Posterior vena cava (tissue), 2 donors: ENCODE measurements at places on chromosomes 1 and 21.

- no peak for DNase-seq
These were observed 89.0 kb upstream of the RAVER2 start for GRCh38 chr1:64655861-64656260.

GRCh38 chr1:205650241-205650640, 18.4 kb upstream of the ELK4 start:
- DNase-seq = no peak

- no peak for DNase-seq
These were observed 53.6 kb upstream of the A3GALT2 start for GRCh38 chr1:33374336-33375105.

DNA sequence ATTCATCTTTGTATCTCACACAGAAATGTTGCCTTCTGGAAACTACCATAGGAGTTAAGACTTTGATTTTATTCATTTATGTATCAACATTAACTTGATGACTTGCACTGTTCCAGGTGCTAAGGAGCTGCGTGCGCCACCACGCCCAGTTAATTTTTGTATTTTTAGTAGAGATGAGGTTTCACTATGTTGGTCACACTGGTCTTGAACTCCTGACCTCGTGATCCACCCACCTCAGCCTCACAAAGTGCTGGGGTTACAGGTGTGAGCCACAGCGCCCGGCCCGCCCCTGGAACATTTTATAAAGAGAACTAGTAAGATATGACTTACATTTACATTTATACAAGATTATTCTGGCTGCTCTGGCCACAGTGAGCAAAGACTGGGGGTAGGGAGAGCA, 252.2 kb downstream of the FAF1 start:
- DNase-seq = no peak

DNA sequence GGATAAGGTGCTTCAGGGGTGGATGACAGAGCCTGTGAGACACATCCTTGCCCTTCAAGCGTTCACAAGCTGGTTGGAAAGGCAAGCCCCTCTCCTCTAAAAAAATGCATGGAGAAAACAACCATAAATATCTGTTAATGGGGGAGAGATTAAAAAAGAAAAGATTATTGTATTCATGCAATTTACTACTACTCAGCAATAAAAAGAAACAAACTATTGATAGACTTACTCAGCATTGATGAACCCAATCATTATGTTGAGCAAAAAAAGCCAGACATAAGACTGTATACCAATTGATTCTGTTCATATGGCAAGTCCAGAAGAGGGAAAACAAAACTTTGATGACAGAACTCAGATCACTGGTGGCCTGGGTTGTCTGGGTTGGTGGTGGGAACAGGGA, 138.7 kb upstream of the IRF2BP2 start:
- no peak for DNase-seq

DNA sequence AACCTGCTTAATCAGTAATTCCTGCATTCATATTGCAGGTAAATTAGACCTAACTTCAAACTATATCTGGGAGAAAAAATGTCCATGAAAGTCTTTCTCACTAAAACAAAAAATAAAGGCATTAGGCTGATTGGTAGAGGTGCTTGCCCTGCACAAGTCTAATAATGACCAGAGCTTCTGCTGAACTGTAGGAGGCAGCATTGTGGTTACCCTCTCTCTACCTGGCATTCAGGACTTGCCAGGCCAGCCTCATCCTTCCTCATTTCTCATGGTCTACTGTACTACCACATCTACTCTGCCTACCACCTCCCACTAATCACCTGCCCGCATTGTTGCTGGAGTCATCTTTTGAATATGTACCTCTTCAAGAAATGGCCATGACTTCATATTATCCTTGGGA, 60.8 kb upstream of the KRTAP11-1 start:
- DNase-seq = no peak

DNA sequence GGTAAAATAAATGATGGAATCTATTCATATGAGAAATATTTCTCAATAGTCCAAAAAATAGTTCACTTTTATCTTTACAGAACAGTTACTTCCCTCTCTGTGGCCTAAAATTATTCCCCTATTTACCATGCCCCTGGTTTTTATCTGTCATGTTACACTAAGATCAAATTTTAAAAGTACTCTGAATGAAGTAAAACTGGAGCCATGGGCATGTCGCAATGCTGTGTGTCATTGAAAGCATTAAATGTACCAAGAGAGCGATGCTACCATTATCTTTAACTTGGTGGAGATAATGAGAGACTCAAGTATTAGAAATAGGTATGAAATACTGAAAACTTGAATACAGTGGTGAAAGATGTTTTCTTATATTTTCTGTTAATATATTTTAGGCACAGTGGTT, 146.2 kb downstream of the KCNT2 start:
- no peak for DNase-seq

DNA sequence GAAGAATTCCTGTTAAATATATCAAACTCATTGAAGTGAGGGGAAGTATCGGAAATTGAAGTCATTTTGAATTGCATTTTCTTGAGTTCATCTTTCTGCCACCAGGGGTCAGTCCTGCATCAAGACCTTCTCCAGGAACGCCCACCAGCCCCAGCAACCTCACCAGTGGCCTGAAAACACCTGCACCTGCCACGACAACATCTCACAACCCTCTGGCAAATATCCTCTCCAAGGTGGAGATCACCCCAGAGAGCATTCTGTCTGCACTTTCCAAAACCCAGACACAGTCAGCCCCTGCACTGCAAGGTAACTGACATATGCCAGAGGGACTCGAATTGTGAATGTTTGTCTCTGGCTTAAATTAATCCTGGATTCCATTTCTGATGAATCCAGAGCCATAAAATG, 22.8 kb upstream of the TARS2 start:
- DNase-seq = no peak

DNA sequence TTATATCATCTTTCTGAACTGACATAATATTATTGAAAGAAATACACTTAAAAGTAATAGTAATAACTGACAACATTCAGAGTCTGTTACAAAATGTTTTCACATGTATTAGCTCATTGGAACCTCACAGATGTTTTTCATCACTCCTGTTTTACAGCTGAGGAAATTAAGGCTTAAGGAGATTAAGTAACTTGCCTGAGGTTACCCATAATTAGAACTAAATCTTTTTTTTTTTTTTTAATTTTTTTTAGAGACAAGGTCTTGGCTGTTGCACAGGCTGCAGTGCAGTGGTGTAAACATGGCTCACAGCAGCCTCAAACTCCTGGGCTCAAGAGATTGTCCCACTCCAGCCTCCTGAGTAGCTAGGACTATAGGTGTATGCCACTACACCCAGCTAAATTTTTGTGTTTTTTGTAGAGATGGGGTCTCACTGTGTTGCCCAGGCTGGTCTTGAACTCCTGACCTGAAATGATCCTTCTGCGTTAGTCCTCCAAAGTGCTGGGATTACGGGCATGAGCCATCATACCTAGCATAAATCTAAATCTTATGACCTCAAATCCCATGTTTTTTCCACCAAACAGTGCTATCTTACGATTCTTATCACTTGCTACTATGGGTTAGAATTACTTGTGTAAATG, 64.7 kb upstream of the MACF1 start:
- no peak for DNase-seq

- no peak for DNase-seq
These were observed 762.9 kb downstream of the LTN1 start for GRCh38 chr21:28229814-28230213.

DNA sequence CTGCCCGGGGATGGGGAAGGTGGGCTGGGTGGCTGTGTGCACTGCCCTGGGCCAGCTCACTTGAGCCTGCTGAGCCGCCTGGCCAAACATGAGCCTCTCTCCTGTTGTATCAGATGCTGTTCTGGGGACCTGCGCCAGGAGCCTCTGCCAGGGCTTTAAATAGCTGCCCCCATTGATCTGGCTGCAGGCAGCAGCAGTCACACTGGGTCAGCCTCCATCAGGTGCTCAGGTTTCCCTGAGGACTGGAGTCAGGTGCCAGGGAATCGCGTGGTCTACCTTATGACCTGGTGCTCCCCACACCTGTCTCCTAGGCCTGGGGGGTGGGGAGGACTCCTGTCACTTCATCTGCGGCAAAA, 700 bp upstream of the CCDC28B start:
- peak; percentile 87 for DNase-seq

GRCh38 chr1:197269053-197269452, 1.0 kb downstream of the CRB1 start:
- no peak for DNase-seq

DNA sequence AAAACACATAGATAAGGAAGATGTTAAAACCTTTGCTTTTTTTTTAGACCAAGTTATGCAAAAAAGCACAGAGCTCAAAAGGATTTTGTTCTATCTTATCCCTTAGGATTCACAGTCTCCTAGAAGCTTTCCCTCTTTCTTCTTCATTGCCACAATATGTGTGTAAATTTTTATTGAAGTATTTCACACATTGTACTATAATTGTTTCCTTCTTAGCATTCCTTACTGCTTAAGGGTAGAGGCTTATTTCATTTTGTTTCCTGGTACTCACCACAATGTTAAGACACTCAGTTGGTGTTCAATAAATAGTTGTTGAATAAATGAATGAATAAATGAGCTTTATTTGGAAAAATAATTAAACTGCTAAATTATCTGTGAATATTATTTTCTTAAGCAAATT, 29.9 kb upstream of the SLC19A2 start:
- DNase-seq = no peak

DNA sequence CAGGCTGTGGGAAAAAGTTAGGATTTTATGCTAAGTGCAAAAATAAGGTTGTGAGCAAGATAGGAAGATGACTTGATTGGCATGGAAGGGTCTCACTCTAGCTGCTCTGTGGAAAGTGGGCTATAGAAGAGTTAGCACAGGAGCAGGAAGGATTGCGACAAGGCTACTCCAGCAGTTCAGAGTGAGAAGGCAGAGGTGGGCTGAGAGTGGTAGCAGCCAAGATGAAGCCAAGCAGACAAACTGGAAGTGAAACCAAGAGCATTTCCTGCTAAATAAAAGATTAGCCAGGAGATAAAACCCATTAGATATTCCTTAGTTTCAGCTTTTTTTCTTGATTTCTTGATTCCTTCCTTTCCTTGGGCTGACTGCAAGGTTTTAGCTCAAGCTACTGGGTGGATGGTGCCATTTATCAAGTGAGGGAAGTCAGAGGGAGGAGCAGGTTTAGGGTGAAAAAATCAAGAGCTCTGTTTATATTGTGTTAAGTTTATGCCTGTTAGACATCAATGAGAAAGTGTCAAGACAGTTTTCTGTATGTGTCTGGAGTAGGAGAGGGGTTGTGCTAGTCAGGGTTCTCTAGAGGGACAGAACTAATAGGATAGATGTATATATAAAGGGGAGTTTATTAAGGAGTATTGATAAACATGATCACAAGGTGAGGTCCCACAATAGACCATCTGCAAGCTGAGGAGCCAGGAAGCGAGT, 33.1 kb upstream of the ZNF644 start:
- no peak for DNase-seq

GRCh38 chr1:205319081-205320018, 2.2 kb downstream of the NUAK2 start:
- no peak for DNase-seq

GRCh38 chr1:207013321-207014085, 19.1 kb downstream of the C1orf116 start:
- no peak for DNase-seq

DNA sequence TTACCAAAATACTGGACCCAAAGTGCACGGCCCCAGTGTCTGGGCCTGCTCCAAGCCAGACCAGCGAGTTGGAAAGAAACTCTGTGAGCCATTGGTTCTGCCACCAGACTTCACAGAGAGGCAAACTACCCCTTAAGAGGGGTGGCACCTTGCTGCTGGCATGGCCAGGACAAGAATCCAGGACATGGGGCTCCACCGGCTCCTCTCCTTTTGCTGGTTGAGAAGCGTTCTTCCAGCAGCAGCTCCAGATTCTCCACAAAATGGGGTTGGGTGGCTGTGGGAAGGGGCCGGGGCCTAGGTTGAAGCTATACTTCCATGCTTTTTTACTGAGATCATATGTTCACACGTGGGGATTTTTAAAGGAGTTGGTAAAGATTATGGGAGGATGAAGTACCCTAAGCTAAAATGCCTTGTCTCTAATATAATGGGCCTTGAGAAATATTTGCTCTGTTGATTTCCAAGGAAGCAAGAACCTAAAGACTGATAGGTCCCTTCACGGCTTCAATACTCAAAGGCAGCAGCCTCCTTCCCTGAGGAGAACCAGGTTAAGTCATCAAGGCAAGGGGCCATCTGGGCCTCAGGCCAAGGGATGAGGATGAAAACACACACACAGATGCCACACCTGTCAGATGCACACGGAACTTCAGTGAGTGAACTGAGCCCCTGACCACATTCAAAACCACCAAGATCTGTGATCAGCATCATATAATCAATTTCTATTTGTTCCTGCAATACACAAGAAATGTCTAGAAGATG, 3.1 kb downstream of the C1orf198 start:
- DNase-seq = no peak

- DNase-seq = no peak
These were observed 1077.2 kb downstream of the TTLL7 start for GRCh38 chr1:82921759-82922158.

DNA sequence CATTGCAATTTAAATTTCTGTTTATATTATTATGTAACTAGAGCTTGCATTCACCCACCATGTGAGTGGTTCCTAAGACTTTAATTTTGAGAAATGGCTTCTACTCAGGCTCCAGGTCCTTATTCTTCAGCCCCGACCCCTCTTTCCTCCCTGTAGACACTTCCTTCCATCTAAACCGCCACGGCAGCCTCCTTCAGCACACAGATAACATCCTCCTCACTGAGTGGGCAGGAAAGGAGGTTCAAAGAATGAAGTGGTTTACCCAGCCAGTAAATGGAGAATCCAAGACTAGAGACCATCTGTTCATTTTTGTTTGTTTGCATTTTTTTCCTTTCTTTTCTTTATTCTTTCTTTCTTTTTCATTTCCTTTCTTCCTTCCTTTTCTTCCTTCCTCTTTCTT, 37.1 kb upstream of the SOD1 start:
- DNase-seq = peak; percentile 8

DNA sequence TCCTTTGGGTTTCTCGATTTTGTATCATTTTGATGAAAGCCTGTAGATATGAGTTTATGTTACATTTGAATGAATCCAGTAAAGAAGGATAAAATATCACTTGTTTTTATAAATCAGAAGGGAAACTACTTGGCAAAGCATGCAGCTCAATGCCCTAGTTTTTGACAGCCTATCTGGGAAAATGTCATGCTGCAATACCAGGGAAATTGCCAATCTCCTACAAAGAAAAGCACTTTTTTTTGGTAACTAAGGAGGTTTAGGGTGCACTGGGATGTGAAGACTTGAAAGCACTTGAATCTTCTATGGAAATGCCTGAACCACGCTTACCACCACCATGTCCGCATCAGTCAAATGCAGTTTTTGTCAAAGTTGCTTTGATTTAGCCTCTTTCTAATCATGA, 446.9 kb upstream of the LRRC7 start:
- DNase-seq = no peak

DNA sequence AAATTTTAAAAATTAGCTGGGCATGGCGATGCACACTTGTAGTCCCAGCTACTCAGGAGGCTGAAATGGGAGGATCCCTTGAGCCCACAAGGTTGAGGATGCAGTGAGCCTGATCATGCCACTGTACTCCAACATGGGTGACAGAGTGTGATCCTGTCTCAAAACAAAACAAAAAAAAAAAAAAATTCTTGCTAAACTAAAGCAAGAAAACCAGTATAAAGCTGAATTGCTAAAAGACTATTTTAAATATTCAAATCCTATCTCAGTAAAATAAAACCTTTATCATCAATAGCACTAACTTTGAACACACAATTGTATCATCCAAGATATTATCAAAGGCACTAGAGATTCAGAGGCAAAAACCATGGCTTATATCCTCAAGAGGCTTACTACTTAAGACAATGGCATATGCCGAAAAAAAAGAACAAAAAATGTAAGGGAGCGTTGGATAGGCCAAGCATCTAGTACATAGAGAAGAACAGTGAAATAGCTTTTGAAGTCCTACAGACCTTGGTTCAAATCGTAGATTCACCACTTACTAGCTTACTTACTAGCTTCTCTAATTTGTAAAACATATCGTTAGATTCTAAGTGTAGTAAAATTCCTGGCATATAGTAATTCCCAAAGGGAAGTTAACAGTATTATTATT, 3.6 kb downstream of the EPS15 start:
- no peak for DNase-seq
